Right lobe of liver (tissue), 6 donors: ENCODE measurements at places on chromosomes 16 and 17. TPM values are rescaled to one million over a fixed set of nuclear protein-coding genes. Genes with fewer than 3 reads are reported as not detected.

The MYH13 gene
- not detected for total RNA-seq

The HIGD1B gene
- not detected for total RNA-seq

The PRR35 gene
- not detected for total RNA-seq

DNA sequence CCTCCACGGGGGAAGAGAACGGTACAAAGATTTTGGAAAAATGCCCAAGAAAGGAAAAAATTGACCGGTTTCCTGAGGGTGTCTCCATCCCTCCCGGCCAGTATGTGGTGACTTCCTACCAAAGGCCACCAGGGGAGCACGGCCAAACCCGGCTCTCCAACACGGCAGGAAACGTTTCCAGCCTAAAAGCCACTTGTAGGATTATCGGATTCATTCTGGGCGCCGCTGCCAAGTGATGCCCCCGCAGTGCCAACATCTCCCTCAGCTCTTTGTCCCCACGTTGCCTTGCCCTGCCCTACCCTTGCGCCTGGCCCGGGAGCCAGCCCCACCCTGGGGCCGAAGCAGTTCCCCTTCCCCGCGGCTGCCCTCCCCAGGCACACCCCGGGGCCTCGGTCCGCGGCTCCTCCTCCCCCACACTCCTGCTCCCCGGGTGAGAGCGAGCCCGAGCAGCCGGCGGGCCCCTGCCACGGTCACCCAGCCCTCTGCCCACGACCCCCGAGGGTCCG is 688 bp downstream of the CRK start:
- peak; percentile 83 for DNase-seq

GRCh38 chr17:4899341-4900230 is at the start of gene C17orf107:
C17orf107 (plus strand) TSS chr17:4899536; CDS start chr17:4899763, 227 bp downstream.
- DNase-seq: peak; percentile 93
